ENCODE measurements at places on chromosomes 2 and 18.

GRCh38 chr2:73594251-73594650 lies 48.0 kb downstream of the NAT8 start:
- no peak for DNase-seq

- DNase-seq, result no peak
Observed at GRCh38 chr2:16181062-16181740, 240.9 kb downstream of the MYCN start.

- DNase-seq, result no peak
Observed at GRCh38 chr2:55027226-55027625, 23.0 kb downstream of the RTN4 start.

DNA sequence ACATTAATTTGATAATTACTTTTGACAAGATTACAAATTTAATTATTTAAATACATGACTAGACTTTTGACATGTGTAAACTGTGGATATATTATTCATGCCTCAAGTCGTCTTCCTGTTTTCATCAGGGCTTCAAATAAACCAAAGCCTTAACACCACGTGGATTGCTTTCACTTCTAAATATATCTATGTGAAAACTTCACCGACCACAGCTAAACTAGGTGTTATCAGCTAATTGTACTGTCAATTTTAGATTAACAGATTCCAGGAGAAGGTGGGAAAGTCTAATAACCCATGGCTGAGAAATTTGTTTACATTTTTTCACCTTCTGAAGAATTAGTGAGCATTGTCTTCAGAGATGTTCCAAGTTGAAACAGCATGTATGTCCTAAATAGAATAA lies 494.7 kb upstream of the FAM98A start:
- no peak for DNase-seq

- DNase-seq, result no peak
Observed at GRCh38 chr2:84856787-84857186, 24.1 kb downstream of the TRABD2A start.

DNA sequence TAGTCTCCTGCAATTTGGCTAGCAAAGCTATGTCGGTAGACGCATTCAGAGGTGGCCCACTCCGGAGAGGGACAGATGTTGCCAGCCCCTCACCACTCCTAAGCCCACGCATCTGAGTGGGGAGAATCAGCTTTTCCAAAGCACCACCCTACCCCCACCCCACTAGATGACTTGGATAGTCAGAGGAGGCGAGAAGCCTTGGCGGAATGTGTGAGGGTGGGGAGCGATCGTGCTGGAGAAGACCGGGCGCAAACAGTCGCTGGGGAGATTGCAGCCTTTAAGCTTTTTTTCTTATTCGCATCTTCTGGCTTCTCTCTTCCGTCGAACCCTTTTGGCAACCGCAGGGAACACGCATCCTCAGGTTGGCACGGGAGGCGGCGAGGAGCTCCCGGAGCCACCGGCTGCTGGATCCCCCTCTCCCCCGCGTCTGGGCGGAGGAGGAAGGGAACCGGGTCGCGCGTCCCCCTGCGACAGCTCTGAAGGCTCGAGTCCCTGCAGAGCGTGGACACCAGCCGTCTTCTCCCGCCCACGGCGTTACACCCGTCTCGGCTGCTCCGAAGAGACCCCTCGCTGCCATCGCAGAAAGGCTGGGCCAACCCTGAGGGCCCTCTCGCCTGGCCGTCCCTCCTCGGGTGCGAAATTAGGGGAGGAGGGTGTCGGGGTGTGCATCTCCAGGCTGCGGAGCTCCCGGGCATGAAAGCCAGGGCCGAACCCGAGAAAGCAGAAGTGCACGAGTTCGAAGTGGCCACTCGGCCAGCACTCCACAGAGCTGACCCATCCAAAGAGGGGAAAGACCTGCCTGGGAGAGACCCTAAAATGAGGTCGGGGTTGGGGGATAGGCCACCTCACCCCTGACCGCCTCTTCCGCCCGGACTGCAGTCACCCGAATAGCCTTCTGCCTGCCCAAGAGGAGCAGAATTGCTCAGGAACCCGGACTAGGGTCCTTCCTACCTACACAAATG lies 12.2 kb downstream of the EVX2 start:
- DNase-seq, result no peak

- DNase-seq, result no peak
Observed at GRCh38 chr18:9422816-9423519, 52.3 kb upstream of the RALBP1 start.

GRCh38 chr2:98378901-98379300 lies 32.6 kb downstream of the CNGA3 start:
- no peak for DNase-seq

GRCh38 chr18:60082790-60083189 lies 183.0 kb downstream of the PMAIP1 start:
- no peak for DNase-seq

DNA sequence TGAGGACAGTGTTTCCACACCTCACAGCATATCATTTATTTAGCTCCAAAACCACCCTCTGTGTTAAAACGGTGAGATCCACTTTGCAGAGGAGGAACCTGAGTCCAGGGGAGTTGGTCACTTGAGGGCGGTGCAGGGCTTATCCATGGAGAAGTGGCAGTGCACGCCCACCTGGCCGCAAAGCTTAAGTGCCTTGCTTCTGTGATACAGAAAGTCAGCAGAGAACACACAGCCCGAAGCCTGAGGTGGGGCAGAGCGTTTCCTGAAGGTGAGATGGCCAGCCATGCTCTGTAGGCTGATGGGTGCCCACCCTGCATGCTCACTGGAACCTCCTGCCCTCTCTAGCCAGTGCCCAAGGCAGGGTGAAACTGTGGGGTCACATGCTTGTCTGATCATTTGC lies 87.3 kb downstream of the SH3RF3 start:
- DNase-seq, result no peak

- peak; percentile 76 for DNase-seq
Observed at GRCh38 chr2:234840336-234840735, 111.5 kb upstream of the SH3BP4 start.

DNA sequence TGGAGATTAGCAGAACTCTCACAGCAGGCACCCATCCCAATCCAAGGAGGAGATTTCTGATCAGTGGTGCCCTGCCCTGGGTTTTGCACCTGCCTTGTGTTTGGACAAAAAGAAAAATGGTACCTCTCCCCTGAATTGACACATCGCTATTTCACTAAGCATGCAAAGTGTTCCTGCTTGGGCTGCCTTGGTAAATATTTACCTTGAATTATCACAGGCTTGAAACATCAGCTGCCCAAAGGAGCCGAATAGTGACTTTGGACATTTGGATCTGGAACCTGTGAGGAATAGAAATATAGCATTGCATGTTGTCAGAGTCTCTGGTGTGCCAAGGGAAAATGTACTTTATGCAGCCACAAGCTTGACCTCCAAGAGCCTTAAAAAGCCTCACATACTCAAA lies 926.4 kb upstream of the FANCL start:
- no peak for DNase-seq

- no peak for DNase-seq
Observed at GRCh38 chr2:219437690-219438206, 3.1 kb downstream of the SPEG start.

DNA sequence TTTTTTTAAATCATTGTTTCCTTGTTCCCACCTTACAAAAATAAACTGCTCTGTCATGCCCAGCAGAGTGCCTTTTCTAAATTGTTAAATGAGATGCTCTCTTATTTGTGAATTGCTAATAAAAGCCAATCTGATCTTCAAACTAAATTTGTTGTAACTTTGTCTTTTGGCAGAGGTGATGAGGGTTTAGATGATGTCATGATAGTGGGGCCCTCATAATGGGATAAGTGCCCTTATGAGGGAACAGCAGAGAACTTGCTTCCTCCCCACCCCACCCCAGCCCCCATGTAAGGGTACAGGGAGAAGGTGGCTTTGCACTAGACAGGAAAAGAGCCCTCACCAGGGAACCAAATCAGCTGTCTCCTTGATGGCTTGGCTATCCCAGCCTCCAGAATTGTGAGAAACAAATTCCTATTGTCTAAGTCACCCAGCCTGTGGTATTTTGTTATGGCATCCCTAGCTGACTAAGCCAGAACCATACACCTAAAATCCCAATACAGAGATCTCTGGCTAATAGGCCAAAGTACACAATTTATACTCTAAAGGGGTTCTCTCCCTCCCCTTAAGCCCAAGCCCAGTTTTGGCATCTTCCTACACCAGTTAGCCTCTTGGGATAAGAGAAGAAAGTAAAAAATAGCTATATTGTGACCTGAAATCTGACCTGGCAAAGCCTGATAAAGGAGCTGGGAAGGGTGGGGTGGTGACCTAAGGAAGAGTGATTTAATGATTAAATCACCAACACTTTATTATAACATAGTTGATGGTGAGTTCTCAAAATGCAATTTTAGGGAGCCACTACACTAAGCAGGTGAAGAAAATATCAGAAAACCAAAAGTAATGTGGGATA lies 40.3 kb upstream of the HNRNPA3 start:
- no peak for DNase-seq

DNA sequence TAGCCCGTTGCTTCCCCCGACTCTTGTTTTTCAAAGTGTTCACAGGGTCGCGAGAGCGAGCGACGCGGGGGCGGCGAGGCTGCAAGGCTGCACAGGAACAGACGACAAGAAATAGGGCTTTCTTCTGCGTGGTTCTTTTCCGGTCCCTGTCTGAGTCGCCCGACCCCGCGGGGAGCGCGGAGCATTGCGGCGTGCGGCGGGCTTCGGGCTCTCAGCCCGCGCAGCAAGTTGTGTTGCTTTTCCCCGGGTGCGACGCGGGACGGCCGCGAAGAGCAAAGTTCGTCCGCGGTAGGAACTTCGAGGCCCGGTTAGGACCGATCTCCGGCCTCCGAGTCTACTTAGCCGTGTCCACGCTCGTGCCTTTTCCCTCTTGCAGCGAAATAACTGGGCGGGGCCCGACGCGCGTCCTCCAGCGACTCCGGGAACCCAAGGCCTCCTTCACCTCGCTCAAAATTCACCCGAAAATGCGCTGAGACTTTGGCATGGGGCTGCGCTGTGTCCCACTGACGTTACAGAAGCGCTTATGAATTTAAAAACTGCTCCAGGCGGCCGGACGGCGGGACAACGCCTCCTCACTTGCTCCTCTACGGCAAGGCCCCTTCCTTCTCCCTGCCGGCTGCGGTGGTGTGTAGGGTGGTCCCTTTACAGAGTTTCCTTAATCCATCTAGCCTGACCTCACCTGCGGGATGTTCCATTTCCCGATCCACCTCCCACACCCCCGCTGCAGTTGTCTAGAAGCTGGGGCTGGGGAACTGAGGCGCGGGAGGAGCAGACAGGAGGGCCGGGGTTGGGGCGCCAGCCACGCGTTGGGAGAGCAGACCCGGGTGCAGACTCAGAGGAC lies 1.5 kb upstream of the BCL2L11 start:
- no peak for DNase-seq

- DNase-seq, result no peak
Observed at GRCh38 chr2:19617257-19617848, 258.9 kb upstream of the OSR1 start.

GRCh38 chr2:100956081-100956480 lies 46.0 kb upstream of the RPL31 start:
- DNase-seq, result no peak

- DNase-seq, result no peak
Observed at GRCh38 chr18:80075940-80076339, 33.1 kb upstream of the ADNP2 start.

GRCh38 chr2:228417956-228418355 lies 236.5 kb upstream of the SPHKAP start:
- DNase-seq, result no peak

DNA sequence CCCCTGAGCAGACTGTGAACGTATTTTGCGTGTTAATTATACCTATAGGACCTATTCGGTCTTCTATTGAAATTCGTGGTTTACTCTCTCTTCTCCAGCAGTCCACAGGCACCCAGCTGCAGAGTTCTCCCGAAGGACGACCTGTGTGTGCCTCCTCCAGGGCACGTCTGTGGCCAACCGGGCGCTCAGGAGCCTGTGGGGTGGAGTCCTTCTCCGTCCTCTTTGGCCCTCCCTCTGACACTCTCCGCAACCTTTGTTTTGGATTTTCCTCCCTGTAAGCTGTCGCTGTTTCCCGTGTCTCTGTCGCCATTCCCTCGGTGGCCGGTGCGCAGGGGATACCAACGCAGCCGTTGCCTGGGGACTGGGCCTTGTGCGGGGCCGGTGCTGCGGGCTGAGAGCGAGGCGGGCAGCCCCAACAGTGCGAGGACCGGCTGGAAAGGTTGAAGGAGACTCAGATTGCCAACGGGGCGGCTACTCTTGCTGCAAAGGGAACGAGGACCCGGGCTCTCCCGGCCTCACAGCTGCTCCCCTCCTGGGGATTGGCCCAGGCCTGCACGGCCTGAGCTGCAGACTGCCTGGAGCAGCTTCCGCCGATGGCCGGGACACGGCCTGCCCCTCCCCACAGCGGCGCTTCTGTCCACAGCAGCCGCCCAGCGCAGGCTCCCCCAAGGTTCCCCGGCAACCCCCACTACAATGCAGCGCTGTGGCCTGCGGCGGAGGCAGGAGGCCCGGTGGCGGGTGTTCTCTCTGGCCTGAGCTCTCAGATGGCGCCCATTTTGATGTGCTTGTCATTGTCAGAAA lies 221.0 kb downstream of the MTX2 start:
- DNase-seq, result no peak

- no peak for DNase-seq
Observed at GRCh38 chr2:32810909-32811495, 135.8 kb upstream of the LTBP1 start.

- no peak for DNase-seq
Observed at GRCh38 chr2:172013396-172013795, 13.6 kb downstream of the METAP1D start.

GRCh38 chr2:196750291-196750923 lies 49.1 kb downstream of the GTF3C3 start:
- DNase-seq, result no peak

DNA sequence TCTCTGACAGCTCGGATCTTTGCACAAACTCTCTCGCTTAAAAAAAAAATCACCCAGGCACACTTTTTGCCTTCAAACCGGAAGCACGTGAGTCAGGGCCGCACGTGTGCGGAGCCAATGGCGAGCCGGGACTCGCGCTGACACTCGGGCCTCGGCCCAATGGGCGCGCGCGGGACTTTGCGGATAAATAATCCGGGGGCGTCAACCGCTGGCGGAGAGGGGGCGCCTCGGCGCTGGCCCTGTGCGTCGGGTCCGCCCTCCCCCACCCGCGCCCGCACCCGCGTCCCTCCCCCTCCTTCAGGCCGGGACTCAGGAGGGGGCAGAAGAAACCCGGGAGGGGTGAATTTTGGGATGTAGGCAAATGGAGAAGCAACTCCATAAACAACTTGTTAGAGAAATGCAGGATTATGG lies 319 bp upstream of the EN1 start:
- DNase-seq, result peak; percentile 59

DNA sequence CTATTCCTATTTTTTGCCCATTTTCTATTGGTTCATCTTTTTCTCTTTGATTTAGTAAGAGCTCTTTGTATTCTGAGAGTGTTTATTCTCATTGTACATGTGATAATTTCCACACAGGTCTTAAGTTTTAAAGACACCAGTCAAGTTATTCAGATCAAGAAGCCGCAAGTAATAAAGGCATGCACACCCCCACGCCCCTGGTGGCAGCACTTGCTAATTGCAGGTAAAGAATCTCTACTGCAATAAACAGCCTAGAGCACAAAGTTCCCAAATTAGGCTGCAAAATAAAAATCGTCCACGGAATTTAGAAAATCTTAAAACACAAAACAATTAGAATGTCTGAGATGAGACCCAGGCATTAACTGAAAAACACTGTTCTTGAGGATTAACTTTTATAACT lies 45.2 kb downstream of the ST3GAL5 start:
- no peak for DNase-seq

All from AG09309 (cell line).